Cortex of kidney (tissue), 1 donor: ENCODE measurements at places on chromosomes 16 and 17.

GRCh38 chr17:68706356-68706920, 105.3 kb upstream of the FAM20A start:
- no peak for DNase-seq

DNA sequence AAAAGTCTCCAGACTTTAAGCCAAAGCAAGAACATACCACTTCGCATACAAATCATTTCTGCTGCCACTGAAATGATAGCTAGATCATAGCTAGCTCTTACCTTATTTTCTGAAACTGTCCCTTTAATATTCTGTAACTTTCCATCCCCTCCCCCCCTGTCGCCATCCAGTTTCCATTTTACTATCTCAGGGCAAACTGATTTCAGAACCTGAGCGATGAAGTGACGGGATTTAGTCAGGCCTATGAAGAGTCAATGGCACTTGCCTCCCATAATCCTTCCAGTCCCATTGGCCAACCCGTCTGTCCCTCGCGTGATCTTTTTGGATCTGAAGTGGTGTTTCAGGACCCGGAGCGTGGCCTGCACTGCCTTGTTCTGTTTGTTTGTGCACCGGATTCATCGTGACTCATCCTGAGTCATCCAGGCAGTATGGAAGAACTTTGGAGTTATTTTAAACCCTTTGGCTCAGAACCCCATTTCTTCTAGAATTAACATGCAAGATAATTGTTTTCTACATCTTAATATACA, 199.8 kb upstream of the CHMP6 start:
- DNase-seq = no peak

DNA sequence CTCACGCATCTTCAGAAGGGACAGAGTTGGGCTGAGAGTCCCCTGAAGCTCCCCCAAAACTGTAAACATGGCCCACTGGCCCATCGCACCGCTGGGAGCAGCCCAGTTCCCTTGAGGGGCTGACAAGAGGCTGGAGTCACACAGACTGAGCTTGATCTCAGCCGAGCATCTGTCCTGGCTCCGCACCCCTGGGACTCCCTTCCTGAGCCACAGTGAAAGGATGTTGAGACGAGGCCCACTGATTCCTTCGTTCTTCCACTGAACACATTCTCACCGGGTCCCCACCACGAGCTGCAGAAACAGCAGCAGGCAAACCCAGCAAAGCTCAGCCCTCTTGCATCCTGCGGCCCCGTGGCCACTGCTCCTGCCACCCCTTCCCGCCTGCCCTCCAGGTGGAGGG, 145.9 kb upstream of the CIBAR2 start:
- no peak for DNase-seq

GRCh38 chr17:48492401-48493298, 38.2 kb downstream of the HOXB1 start:
- DNase-seq = no peak

DNA sequence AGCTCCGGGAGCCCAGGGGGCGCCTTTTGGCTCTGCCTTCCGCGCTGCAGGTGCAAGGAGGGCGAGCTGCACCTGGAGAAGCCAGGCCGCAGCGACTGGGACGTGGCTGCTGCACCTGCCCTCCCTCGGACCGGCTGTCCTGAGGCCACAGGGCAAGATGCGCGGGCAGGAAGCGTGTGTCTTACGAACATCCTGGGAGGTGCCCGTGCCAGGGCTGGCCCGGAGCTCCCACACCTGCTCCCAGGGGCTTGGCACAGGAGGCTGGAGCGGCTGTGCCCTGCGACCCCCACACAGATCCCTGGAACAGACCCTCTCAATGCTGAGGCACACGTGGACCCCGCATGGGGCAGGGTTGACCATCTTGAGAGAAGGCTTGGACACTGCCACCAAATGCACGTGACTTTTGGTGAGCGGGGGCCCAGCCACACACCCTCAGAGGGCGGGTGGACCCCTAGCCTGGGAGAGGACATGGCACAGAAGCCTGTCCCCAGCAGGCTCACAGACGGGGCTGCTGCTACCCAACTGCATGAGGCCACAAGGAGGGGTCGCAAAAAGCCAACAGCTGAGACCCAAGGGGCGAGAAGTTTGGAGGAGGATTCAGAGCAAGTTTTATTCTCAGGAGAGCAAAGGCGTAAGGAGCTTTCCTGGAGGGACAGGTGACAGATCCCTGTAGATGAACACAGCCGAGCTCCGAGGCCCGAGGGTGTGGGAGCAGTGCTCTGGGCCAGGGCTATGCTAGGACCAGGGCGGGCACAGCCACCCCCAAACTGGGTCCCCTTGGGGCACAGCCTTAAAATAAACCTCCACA, 11.4 kb downstream of the NDUFAF8 start:
- no peak for DNase-seq

DNA sequence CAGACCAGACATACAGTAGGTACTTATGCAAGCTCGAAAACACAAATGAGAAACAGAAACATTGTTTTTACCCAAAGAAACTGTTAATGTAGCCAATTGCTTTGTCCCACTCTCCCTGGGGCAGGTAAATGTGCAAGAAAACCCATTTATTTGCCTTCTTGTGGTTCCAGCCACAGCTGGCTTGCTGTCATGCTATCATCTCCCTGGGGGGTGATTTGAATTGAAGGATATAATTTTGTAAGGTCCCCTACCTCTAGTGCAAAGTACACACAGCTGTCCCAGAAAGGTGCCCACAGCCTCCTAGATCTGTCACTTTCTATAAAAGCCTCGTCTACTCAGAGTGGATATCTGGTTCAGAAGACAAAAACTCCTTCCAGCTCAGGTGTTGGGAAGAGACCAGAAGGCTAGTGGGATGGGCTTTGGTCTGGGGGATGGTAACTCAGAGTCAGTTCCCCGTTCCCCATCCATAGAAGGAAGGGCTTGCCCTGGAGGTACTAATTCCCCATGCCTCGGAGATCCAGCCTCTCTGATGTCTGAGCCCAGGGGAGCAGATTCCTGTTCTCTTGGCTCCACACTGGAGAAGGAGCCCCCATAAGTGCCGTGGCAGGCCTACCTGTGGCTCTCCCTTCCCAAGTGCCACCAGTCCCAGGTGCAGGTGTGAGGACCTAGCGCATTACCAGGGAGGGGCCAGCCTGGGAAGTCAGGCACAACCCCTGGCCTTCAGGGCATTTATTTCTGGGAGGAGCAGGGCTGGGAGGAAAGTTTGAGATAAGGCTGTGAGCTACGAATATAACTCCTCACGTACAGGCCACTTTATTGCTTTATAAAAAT, 2.4 kb upstream of the PRR15L start:
- no peak for DNase-seq

DNA sequence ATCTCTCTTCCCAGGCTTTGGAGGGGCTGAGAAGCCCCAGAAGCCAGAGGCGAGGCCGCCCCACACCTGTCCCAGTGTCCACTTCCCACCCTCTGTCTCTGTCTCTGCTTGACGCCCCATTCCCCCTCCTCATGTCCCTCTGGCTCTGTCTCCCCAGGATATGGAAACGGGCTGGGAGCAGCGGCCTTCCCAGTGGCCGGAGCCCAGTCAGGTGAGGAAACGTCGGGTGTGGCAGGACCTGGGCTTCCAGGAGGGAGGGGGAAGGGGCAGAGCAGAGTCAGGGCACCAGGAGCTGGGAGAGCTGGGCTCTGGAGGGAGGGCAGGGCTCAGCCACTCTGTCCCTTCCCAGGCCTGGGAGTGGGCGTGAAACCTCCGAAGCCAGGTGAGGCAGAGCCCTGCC, 10.6 kb upstream of the PKMYT1 start:
- no peak for DNase-seq

- no peak for DNase-seq
Measured at GRCh38 chr17:20009302-20010098, at the start of gene SPECC1. TSS of gene SPECC1 (plus strand) at chr17:20009359. CDS start at chr17:20096652, 87,293 bp downstream.

- DNase-seq = no peak
Measured at GRCh38 chr17:37322826-37323561, 52.8 kb upstream of the C17orf78 start.

GRCh38 chr16:85303354-85303883, 191.1 kb upstream of the CIBAR2 start:
- no peak for DNase-seq

DNA sequence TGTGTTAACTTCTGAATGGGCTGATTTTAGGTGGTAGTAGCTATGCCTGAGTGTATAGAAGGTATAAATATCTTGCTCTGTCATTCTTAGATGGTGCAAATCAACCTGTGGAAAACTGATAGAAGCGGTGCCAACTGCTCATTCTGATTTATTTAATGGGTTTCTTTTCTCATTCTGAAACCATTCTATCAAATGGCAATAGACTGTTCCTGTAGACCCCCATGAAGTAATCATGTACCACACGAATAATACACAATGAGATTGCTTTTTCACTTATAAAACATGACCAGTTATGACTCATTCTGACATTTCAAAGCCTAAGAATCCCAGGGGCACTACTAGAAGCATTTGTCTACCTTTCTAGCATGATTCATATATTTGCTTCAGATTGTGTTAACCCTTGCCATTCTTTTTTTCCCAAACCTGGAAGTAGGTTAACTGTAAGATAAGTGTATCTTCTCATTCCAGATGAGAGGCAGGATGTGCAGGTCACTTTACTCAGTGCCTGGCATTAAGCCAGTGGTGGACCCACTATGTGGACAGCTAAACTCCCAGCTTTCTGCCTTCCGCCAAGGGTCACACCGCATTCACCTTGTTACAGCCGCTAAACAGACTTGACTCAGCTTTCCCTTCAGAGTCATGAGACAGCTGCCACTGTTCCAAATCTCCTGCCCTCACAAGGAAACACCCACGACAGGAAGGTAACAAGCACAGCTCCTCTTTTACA, 16.4 kb upstream of the SLC16A11 start:
- DNase-seq = no peak

- no peak for DNase-seq
Measured at GRCh38 chr17:81142301-81143199, 22.8 kb upstream of the PVALEF start.

DNA sequence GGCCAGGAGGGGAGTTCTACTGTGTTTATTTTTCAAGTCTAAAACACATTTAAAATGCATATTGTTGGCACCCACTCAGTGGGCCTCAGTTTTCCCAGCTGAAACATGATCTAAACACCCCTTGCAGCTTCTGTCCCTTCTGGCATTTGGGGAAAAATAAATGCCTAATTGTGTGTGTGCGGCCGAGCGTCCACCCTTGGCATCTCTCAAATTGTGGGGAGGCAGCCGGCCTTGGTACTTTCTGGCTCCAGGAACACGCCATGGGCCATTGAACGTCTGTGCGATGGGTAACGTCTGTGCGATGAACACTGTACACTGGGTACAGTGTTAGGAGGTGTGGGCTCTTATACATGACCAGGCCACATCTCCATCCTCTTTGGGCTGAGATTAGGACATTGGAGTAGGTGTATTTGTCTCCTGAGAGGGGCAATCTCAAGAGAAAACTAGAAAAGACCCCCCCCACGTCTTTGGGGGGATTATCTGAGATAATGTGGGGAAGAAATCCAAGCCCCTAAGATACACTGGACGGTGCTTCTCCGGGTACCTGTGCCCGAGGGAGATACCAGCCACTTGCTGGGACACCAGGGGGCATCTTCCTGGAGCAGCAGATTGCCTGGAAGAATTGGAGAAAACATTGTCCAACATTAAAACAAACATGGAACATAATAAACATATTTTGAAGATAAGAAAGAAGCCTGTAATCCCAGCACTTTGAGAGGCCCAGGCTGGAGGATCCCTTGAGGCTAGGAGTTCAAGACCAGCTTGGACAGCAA, 54.9 kb downstream of the RAB11FIP4 start:
- DNase-seq = no peak

DNA sequence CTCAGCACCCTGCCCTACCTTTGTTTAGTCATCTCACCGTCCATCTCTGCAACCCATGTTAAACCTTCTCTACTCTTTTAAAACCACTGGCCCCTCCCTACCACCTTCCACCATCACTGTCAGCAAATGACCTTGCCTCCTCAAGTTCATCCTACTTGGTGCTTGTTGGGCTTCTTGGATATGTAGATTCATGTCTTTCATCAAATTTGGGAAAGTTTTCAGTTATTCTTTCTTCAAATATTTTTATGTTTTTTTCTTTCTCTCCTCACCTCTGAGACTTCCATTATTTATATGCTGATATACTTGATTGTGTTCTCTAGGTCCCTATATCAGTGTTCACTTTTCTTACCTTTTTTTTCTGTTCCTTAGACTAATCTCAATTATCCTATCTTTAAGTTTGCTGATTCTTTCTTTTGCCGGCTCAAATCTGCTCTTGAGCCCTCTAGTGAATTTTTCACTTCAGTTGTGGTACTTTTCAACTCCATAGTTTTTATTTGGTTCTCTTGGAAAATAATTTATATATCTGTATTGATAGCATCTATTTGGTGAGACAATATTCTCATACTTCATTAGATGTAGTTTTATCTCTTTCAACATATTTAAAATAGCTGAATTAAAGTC, 28.7 kb upstream of the ALDH3A2 start:
- DNase-seq = no peak

- DNase-seq = no peak
Measured at GRCh38 chr17:36069136-36069535, 5.1 kb downstream of the CCL18 start.

GRCh38 chr16:89194340-89195311, 5.7 kb downstream of the SLC22A31 start:
- DNase-seq = no peak

- DNase-seq = no peak
Measured at GRCh38 chr16:16067127-16067526, 117.7 kb downstream of the ABCC1 start.

DNA sequence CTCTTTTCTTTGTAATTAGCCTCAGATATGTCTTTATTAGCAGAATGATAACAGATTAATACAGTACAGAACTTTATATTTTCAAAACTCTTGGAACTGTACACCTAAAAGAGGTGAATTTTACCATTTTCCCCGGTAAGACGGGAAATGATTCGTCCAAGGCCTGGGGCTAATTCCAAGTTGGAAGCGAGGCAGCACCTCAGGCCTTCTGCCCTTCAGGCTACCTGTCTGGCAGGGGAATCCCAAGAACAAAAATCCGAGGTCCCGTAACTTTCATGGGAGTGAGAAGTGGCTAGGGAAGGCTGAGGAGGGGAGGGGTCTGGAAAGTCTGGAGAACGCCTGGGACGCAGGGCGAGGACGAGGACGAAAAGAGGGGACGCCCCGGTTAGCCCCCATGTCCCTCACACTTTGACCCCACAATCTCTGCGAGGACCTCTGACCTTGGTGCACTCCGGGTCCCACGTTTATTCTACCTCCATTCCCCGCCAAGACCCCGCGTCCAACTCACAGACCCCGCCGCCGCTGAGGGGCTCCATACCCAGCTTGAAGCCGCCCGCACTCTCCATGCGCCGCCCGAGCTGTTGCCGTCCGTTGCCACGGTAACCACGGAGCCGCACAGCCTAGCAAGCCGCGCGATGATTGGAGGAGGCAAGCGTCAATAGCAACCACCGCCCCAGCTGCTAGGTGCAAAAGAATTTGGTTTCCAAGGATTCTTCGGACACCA, at the start of gene HYDIN:
Gene HYDIN (minus strand): TSS at position 601 of the 724 bp plus-strand sequence. CDS start 43,827 bp downstream, outside the sequence.
- DNase-seq = no peak

DNA sequence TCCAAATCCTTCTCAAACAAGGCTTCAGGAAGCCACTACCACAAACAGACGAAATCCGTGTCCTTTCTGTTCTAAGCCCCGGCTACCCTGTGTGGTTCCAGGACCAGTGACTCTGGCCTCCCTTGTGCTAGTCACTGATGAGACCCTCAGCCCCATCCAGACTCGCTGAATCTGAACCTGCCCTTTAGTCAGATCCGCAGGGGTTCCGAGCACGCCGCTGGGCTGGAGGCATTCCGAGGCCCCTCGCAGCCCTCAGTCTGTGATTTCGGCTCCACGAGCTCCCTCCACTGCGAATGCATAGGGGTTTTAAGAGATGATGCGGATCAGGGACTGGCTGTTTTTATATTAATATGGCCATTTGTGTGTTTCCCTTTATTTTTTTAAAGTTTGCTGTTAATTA, 292.7 kb downstream of the IRF8 start:
- DNase-seq = no peak
